ENCODE measurements at places on chromosomes 7 and 10. TPM values are rescaled to one million over a fixed set of nuclear protein-coding genes. Genes with fewer than 3 reads are reported as not detected.

OPN1SW gene
- not detected for total RNA-seq

AOAH gene
- total RNA-seq, result 17.8 TPM

GRCh38 chr7:22083704-22084240 lies 138.1 kb upstream of the CDCA7L start:
- no peak for DNase-seq

GRCh38 chr10:102802920-102803534 lies 34.2 kb downstream of the CYP17A1 start:
- peak; percentile 73 for DNase-seq

GRCh38 chr7:36207451-36208291 lies 54.6 kb downstream of the EEPD1 start:
- no peak for DNase-seq

GRCh38 chr7:86768394-86768793 lies 124.7 kb downstream of the GRM3 start:
- no peak for DNase-seq
